SW 1271 (cell line): ENCODE measurements at places on chromosomes 7 and 10.

GRCh38 chr10:81876253-81877077 is 1.5 kb downstream of the NRG3 start:
- DNase-seq, result no peak

- no peak for DNase-seq
Observed at GRCh38 chr10:100479037-100479436, 16.2 kb downstream of the WNT8B start.

DNA sequence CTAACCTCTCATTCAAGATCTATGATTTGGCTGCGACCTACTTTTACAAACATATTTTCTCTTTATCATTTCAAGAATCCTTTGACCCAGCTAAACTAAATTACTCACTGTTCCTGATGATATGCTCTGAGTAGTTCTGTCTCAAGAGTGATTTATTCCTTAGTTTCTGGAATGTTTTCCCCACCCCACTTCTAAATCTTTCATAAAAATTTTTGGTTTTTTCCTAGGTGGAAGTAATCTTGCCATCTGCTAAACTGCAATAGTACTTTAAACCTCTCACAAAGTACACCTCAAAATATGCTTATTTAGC is 170.8 kb downstream of the DNAJC1 start:
- DNase-seq, result no peak

- no peak for DNase-seq
Observed at GRCh38 chr10:87983716-87984115, 120.3 kb downstream of the PTEN start.

GRCh38 chr10:29555746-29556481 is 78.9 kb downstream of the SVIL start:
- DNase-seq, result peak; percentile 32

- DNase-seq, result no peak
Observed at GRCh38 chr7:2800220-2800930, 43.7 kb downstream of the GNA12 start.

DNA sequence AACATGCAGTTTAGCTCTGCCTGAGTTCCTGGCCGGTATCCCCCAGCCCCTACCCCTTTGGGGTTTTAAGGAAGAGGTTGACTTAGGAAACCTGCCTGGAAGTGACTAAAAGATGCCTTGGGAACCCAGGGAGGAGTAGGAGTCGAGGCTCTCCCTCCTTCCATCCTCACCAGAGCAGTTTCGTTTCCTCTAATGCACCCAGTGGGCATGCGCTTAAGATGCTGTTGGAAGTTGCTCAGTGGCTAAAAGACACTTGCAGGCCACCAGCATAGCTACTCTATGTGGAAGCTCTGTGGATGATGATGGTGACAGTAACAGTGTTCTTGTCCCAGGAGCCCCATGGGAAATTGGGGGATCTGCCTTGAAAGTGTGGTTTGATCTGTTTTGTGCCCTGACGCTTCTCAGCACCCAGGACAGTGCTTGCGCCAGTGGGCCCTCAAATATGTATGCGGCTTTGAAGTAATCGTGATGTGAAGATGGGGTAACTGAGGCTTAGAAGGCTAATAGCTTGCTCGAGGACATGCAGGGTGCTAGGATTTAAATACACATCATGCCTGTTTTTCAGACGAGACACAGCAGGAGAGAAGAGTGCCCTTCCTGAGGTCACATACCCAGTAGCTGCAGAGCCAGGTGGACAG is 32.0 kb downstream of the TBATA start:
- no peak for DNase-seq

DNA sequence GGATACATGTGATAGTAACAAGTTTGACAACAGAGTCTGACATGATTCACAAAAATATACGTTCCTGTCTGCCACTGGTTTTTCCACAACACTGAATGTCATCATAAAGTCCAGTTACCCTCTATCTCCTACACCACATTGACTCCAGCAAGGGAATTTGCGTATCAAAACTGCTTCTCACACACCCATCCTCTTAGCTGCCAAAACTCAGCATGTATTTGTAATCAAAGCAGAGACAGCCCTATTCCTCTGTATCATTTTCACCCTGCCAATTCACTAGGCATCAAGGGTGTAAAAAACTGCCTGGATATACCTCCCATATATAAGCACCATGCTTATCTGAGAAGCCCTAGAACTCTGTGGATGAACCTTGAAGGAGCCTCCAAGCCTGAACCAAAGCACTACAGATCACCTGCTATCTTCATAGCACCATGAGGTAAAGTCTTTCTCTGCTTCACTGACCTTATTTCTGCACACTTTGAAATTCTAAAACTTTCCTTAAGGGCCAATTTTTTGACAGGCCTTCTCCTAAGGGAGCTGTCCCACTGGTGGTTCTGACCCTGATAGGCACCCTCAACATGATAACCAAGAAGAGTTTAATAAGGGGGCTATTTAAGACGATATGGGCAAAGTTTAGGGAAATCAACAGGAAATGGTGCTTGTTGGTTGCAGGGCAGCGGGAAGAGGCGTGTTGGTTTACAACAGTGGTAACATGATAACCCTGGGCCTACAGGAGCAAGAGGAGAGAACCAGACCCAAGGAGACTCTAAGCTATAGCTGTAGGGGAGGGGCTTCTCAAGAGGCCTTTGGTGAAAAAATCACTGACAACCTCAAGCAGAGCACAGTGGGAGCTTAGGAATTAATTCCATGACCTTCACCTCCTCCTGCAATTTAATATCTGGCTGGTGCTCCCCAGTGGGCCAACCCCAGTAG is at the start of gene IFIT1B:
IFIT1B (plus strand) TSS at position 352 of the 933 bp plus-strand sequence; CDS start at position 432, 80 bp downstream.
- no peak for DNase-seq
